Glutamatergic neuron (in vitro differentiated cells): ENCODE measurements at places on chromosomes 13 and 19.

DNA sequence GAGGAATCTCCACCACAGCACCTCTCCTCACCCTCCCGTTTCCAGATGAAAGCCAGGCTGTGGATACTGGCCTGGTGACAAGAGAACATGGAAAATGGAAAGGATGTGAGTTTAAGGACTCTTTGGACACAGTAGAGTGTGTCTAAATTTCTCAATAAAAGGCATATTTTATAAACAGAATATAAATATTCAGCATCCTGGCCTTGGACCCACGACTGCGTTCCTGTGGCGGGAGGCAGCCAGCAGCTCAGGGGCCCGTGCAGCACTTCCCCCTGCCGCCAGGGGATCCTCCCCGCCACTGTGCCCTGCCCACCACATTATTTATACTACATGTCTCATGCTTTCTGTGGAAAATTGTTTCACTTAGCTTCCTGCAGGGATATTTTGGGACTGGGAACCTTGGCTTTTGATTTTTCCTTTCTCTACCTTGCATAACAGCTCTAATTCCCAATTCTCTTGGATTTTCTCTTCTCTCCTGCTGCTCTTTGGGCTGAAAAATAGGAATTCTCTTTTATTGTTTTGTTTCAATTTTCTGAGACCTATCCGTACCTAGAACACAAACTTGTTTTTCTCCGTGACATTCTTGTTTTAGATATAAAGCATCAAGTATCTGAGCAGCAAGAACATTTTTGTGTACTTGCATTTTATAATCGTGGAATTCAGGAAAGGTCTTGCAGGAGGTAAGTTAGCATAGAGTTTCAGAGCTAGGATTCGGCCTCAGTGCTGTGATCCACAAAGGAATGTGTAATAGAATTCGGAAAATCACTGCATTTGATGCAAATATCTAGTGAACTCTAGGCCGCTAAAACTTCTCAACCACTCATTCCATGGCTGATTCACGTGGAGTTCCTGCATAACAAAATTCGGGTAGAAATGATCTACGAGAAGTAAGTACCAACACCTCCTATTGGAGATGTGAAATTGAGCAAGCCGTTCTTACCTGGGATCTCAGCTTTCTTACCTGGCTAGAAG, 107.7 kb upstream of the SPATA13 start:
- no peak for DNase-seq

DNA sequence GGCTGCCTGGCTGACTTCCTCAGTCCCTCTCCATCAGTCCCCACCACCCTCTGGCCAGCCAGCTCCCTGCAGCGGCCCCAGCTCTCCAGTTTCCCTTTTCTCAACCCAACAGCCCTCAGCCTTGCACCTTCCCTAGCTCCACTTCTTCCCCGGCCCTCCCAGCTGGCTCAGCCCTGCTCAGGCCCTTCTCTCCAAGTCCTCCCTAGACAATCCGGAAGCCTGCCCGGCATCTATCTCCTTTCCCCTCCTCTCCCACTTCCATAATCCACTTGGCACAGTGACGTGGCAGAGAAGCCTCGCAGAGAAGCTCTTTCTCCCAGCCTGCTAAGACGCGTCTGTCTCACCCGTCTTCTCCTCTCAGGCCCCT, 1.1 kb downstream of the UBXN6 start:
- DNase-seq, result peak; percentile 54

- DNase-seq, result no peak
Measured at GRCh38 chr19:13670846-13671245, 93.5 kb upstream of the MRI1 start.

- peak; percentile 21 for DNase-seq
Measured at GRCh38 chr19:1009041-1009980, 9.1 kb downstream of the GRIN3B start.
